Astrocyte (in vitro differentiated cells and primary cell): ENCODE measurements at places on chromosomes 1 and 21. TPM values are rescaled to one million over a fixed set of nuclear protein-coding genes. Genes with fewer than 3 reads are reported as not detected.

- H3K36me3 ChIP-seq: no peaks in the 10 kb centered on the region
- H3K27ac ChIP-seq: no peak overlapping the region
- H3K4me3 ChIP-seq: no peak overlapping the region
- no peaks in the 10 kb centered on the region for H3K27me3 ChIP-seq
These were observed 3.1 kb downstream of the PRXL2B start for GRCh38 chr1:2589431-2590232.

DNA sequence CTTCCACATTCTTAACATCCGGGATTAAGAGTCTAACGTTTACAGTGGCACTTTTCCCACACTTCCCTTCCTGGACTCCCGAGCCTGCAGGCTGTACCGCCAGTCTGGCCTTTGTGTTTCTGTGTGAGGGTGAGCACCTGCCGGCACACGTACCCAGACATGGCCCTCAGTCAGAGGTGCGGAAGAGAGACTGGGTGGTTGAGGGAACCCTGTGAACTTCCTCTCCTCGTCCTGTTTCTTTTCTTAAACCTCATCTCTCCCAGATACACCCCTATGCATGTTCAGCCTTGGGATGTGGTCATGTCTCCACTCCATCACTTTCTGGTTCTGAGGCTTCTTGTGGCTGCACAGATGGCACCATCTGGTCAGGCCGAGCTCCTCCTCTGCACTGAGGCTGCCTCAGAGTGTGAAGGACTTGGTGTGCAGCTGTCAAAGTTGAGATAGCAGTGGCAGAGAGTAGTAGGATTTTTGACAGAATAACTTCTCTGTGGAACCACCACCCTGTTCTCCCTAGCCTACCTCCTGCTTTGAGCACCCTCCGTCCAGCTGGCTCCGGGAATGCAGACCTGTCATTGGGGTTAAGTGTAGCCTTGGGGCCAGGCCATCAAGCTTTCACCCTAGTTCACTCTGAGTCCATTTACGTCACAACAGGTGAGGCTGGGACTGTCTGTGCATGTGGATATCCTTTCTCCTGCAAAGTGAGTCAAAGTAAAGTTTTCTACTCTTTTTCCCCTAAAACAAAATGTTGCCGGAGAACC, 31.4 kb downstream of the VASH2 start:
- no peaks in the 10 kb centered on the region for H3K36me3 ChIP-seq
- no peaks in the 10 kb centered on the region for H3K27me3 ChIP-seq
- DNase-seq: no peak
- no peak overlapping the region for H3K27ac ChIP-seq
- peaks cover 10% of the 10 kb centered on the region for H3K4me1 ChIP-seq
- no peak overlapping the region for H3K4me3 ChIP-seq

GRCh38 chr1:62406576-62406975, 30.3 kb upstream of the USP1 start:
- H3K27ac ChIP-seq: no peak overlapping the region
- no peak overlapping the region for H3K4me3 ChIP-seq
- no peaks in the 10 kb centered on the region for H3K4me1 ChIP-seq
- H3K27me3 ChIP-seq: no peaks in the 10 kb centered on the region
- no peaks in the 10 kb centered on the region for H3K36me3 ChIP-seq

- H3K4me3 ChIP-seq: no peak overlapping the region
- H3K27ac ChIP-seq: no peak overlapping the region
- no peaks in the 10 kb centered on the region for H3K27me3 ChIP-seq
These were observed 2.7 kb upstream of the ERI3 start for GRCh38 chr1:44357710-44358109.

DNA sequence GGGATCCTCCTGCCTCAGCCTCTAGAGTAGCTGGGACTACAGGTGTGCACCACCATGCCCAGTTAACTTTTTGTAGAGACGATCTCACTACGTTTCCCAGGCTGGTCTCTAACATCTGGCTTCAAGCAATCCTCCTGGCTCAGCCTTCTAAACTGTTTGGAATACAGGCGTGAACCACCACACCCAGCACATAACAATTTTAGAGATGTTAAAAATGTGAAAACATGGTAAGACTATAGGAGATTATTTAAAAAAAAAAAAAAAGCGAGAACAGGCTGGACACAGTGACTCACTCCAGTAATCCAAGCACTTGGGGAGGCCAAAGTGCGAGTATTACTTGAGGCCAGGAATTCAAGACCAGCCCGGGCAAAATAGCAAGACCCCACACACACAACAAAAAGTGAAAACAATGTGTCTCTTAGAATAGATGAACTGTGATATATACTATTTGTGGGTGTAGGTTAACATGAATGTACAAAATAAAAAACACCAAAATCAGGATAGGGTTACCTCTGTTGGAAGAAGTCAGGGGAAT, 19.6 kb downstream of the CCDC18 start:
- no peaks in the 10 kb centered on the region for H3K36me3 ChIP-seq
- no peak overlapping the region for H3K27ac ChIP-seq
- no peak for DNase-seq
- no peaks in the 10 kb centered on the region for H3K4me1 ChIP-seq

GRCh38 chr1:86396498-86396890, 371 bp upstream of the ODF2L start:
- no peak for DNase-seq
- H3K27ac ChIP-seq: peak overlapping the region; percentile 92
- peak overlapping the region; percentile 94 for H3K4me3 ChIP-seq
- no peaks in the 10 kb centered on the region for H3K36me3 ChIP-seq

Gene OR2AK2
- not detected in 2 replicates for total RNA-seq

Gene DISC1
- total RNA-seq: 8.3 and 9.1 TPM in 2 replicates

Gene HUNK
- 0.34 and 0.77 TPM in 2 replicates for total RNA-seq
